ENCODE measurements at places on chromosomes 12 and 14.

DNA sequence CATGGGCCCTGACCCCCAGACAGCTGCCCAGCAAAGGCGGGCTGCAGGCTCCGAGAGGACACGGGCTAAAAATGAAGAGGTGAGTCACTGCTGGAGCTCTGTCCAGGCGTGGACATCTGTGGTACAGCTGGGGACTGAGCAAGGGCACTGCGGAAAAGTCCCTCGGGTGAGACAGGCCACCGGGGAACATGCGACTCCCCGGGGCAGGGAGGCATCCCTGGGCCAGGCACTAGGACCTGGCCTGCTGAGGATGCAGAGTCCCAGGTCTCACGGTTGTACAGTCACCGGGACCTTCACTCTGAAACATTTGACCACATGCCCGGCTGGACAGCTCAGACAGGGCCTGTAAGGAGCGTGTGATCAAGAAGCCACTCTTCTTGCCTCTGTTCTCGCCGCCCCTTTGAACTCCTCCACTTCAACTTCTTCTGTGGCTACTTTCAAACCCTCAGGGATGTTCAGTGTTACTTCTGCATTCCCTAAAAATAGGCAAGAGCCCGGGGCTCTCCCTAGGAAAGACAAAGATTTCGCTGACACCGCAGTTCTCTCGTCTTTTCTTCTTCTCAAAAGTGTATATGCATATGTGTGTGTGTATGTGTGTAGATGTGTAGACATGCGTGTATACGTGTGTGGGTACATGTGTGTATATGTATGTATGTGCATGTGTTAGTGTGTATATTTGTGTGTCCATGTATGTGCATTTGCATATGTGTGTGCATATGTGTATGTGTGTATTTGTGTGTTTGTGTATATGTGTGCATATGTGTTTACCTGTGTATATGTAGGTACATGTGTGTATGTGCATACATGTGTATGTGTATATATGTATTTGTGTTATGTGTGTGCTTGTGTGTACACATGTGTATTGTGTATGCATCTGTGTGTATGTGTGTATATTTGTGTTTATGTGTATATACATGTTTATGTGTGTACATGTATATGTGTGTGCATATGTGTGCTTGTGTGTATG lies 5.0 kb upstream of the RFLNA start:
- no peak for DNase-seq

GRCh38 chr14:36515896-36516718 lies 3.9 kb downstream of the NKX2-1 start:
- no peak for DNase-seq

- DNase-seq, result no peak
Observed at GRCh38 chr12:11891346-11891745, 179.4 kb upstream of the BCL2L14 start.

DNA sequence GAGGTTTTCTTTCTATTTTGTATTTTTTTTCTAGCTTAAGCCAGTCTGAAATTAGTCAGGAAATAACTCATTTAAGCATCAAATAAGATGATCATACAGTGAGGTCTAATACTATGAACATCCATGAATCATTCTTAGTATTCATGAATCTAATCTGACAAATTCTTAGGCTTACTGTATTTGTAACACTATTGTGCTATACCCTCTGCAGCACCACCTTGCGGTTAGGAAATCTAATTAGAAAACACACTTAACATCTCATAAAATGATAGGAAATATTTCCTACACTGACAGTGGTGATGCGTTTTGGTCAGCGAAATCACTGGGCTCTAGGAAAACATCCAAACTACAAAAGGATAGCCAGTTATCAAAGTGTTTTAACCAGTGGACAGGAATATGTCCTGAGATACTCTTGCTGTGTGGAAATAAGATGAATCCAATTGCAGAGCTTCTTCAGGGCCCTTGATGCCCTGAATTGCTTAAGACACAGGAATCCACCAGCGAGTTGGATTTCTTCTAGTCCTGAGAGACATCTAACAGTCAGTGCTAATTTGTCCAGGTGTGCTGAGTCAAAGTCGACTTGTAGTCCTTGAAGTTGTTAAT lies 109.3 kb upstream of the MYF6 start:
- no peak for DNase-seq

GRCh38 chr12:65803251-65803650 lies 21.0 kb upstream of the HMGA2 start:
- no peak for DNase-seq

DNA sequence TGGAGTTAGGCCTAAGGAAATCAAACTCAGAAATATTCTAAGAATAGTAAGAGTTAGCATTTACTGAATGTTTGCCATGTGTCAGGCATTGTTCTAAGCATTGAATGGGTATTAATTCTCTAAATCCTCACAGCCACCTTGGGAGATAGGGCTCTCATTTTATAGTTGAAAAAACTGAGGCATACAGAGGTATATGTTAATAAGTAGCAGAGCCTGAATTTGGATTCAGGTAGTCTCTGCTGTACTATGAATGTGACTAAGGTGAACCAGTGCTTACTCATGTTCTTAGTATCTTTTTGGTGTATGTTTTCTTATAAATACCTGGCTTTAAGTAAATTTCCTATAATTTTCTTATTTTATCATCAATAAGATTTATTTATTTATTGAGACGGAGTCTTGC lies 8.1 kb downstream of the ARF6 start:
- DNase-seq, result no peak

DNA sequence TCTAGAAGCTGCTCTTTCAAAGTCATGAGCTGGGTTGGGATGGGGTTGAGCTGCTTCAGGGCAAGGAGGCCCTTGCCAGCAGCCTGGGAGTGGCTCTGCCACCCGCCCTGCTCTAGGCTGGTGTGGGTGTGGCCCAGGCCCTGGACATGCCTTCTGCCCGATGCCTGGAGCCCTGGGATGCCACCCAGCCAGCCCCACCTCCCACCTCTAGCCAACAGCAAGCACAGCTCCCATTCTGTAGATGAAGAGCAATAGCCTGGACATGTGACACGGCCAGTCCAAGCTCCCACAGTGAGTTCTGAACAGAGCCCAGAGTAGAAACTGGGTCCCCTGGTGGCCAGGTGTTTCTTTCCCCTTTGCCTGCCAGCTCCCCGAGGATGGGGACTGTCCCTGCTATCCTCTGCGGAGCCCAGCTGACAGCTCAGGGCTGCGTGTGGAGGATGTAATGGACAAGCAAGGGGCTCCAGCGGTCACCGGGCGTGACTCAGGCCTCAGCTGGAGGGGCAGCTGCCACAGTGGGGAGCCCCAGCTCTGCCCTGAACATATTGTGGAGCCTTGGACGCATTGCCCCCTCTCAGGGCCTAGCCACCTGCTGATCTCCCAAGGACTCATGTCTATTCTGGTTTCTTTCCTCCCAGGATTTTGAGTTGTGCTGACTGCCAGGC lies 165.2 kb downstream of the TSPAN9 start:
- no peak for DNase-seq

- DNase-seq, result no peak
Observed at GRCh38 chr12:57836442-57837375, 9.8 kb downstream of the CTDSP2 start.

GRCh38 chr12:71665090-71665463 lies 976 bp downstream of the THAP2 start:
- DNase-seq, result no peak

GRCh38 chr12:106682594-106683234 lies 91.8 kb upstream of the RIC8B start:
- DNase-seq, result no peak

DNA sequence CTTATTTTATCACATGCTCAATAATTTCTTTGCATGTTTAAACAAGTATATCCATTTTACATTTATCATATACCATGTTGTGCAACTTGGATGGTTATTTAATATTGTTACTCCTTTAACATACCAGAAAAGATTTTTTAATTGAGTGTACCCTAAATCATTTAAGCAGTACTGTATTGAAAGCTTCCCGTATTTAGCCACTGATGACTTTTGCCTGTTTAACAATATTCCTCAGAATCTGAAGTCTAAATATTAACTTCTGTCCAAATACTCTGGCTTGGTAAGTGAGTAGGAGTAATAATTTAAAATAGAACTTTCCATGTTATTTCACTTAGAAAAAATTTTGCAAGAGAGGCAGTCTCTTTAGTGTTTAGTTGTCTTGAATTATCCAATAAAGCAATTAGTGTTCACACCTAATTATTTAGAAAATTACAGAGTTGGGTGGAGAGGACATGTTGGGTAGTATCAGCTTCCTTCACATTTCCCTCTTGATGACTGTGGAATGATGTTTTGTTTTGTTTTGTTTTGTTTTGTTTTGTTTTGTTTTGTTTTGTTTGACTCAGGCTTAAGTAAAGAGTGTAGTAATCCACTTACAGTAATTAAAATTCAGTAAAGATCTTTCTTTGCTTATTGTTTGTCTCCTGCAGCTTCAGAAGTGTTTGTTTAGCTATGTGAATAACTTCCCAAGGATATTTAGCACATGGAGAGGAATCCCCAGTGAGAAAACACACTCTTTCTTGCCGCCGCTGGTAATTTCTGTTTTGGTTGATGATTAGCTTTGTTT lies 59.5 kb downstream of the DAAM1 start:
- DNase-seq, result no peak

- DNase-seq, result no peak
Observed at GRCh38 chr14:23174296-23175184, 8.9 kb downstream of the SLC7A8 start.

- DNase-seq, result no peak
Observed at GRCh38 chr12:57765003-57765697, 1.7 kb downstream of the CYP27B1 start.

DNA sequence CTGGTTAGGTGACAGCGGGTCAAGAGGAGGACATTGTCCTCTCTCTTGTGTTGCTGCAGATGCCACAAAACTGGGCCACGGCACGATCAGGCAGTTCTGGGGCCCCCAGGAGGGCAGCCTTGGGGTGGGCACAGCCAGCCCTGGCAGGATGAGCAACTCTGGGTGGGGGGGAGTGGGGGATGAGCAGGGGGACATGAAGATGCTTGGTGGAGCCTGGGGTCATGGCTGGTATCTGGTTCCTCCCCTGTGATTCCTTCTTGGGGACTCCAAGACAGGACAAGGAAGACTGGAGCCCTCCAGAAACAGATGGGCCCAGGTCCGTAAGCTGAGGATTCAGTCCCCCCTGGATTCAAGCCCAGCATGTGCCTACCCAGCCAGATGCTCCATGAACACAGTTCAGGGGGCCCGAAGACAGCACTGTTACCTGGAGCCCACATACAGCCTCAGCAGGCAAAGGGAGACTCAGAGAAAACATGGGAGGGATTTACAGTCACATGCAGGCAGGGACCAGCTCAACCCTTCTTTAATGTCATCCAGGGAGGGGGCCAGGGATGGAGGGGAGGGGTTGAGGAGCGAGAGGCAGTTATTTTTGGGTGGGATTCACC lies 10.4 kb downstream of the SERPINA1 start:
- no peak for DNase-seq

DNA sequence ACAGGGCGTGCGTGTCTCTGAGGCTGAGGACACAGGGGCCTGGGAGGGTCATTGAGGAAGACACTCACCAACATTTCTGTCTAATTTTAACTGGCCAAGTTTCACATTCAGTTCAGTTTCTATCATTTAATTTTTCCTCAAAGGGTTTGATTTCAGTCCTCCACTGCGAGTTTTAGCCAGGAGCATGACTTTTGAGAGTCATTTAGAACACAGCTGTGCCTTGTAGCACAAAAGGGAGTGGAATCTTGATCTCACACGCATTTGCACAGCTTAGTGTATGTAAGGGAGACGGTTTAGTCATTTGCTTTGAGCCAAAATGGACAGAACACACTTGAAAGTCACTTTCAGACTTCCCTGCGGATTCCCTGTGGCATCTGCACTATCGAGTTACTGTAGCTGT lies 1090.8 kb downstream of the BCL11B start:
- no peak for DNase-seq

- DNase-seq, result no peak
Observed at GRCh38 chr12:114339626-114340025, 66.3 kb downstream of the TBX5 start.

DNA sequence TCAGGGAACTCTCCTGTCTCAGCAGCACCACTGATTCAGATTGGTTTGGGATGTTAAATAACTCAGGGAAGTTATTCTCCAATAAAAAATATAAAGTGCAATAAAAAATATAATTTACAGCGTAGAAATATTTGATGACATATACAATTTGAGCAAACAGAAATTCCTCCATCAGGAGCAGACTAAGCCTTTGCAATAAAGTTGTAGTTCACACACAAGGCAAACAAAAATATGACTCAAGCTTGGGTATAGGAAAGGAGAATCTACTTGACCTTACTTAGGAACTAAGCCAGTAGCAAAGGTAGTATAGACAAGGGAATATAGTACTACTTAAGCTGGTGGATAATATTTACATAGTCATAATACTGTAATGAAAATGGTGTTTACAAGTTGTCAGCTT lies 264.1 kb downstream of the KIF21A start:
- DNase-seq, result no peak

- no peak for DNase-seq
Observed at GRCh38 chr12:121805171-121806008, 1.6 kb downstream of the SETD1B start.

- DNase-seq, result no peak
Observed at GRCh38 chr14:22282949-22283348, 306.1 kb downstream of the DAD1 start.
